ENCODE measurements at places on chromosomes 5 and 9.

GRCh38 chr9:95587021-95587964 lies 70.5 kb upstream of the PTCH1 start:
- DNase-seq, result no peak

DNA sequence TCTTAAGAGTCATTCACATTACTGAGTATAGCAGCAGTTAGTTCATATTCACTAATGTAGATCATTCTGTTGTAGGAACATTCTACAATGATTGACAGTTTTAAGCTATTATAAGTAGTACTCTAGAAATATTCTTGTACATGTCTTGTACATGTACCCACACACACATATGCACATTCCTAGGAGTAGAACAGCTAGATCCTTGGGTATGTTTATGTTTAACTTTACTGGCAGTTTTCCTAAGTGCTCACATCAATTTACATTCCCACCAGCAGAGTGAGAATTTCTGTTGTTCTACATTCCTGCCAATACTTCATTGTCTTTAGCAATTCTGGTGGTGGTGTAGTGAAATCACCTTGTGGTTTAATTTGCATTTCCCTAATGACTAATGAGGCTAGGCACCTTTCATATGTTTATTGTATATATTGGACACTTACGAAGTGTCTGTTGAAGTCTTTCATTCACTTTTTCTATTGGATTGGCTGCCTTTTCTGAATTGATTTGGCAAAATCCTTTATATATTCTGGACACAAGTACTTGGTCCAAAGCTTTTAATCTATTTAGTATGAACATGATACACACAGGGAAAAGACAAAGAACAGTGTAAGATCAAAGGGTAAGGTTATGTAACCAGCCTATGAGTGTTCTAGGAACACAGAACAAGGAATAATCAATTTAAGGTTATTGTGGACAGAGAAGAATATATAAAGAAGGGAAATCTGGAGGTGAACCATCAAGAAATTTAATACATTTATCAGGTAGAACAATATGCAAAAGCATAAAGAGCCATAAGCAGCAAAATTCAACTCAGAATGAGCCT lies 95.6 kb downstream of the MLLT3 start:
- no peak for DNase-seq

GRCh38 chr5:117945258-117945657 lies 1043.1 kb downstream of the DTWD2 start:
- DNase-seq, result no peak

- DNase-seq, result peak; percentile 12
These were observed 498 bp downstream of the ZNF367 start for GRCh38 chr9:96417661-96418082.

DNA sequence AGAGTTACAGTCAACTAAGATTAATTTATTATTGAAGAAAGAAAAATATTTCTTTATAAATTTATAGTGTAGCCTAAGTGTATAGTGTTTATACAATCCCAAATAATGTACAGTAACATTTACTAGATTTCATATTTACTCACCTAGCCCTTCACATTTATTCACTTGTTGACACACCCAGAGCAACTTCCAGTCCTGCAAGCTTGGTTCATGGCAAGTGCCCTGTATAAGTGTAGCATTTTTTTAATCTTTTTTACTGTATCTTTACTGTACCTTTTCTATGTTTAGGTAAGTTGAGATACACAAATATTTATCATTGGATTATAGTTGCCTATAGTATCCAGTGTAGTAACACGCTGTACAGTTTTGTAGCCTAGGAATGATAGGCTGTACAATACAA lies 119.9 kb downstream of the SPATA31D1 start:
- no peak for DNase-seq

DNA sequence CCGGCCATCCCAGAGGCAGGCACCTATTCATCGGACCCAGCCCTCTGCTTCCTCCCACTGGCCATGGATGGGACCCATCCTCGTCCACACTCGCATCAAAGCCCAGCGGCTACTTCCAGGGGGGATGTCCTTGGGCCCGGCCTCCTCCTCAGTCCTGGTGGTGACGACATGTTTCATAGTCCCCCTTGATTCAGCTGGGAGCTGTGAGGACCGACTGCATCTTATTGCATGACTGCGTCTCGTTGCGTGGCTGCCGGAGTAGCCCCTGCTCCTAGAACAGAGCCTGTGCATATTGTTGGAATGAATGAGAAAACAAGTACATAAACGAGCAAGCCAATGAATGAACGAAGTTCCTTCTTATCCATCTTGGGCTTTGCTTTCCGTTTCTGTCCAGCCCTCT lies 12.8 kb downstream of the NCS1 start:
- no peak for DNase-seq
